IgD-negative memory B cell (primary cell): ENCODE measurements at places on chromosomes 5 and 9. TPM values are rescaled to one million over a fixed set of nuclear protein-coding genes. Genes with fewer than 3 reads are reported as not detected.

The FCN2 gene
- polyA plus RNA-seq, result not detected

The SPATA31C1 gene
- polyA plus RNA-seq, result not detected

The RALGDS gene
- 16.9 TPM for polyA plus RNA-seq

The LMBRD2 gene
- 2.5 TPM for polyA plus RNA-seq

The SAXO1 gene
- not detected for polyA plus RNA-seq

The OR1J2 gene
- not detected for polyA plus RNA-seq

The SLC6A19 gene
- not detected for polyA plus RNA-seq

The RORB gene
- polyA plus RNA-seq, result not detected

The LRRC70 gene
- not detected for polyA plus RNA-seq

The ADGRD2 gene
- not detected for polyA plus RNA-seq

The AGXT2 gene
- polyA plus RNA-seq, result not detected

The SELENOP gene
- polyA plus RNA-seq, result not detected

The SPAAR gene
- not detected for polyA plus RNA-seq

The PCDHGB5 gene
- polyA plus RNA-seq, result 1.9 TPM

The NR4A3 gene
- polyA plus RNA-seq, result 0.60 TPM

The GMCL2 gene
- polyA plus RNA-seq, result not detected

The DBH gene
- not detected for polyA plus RNA-seq

The SLC34A3 gene
- polyA plus RNA-seq, result not detected

The LECT2 gene
- not detected for polyA plus RNA-seq
